Stimulated activated CD4-positive, alpha-beta T cell treated with anti-CD3 and anti-CD28 coated beads, Interleukin-4, amount 100 ng/mL, for 1 hour (primary cell): ENCODE measurements at places on chromosomes 13 and 19.

GRCh38 chr13:38850868-38851626, 139.6 kb downstream of the STOML3 start:
- no peak for DNase-seq

- DNase-seq = no peak
Measured at GRCh38 chr13:111914241-111915103, 152.5 kb upstream of the SOX1 start.

DNA sequence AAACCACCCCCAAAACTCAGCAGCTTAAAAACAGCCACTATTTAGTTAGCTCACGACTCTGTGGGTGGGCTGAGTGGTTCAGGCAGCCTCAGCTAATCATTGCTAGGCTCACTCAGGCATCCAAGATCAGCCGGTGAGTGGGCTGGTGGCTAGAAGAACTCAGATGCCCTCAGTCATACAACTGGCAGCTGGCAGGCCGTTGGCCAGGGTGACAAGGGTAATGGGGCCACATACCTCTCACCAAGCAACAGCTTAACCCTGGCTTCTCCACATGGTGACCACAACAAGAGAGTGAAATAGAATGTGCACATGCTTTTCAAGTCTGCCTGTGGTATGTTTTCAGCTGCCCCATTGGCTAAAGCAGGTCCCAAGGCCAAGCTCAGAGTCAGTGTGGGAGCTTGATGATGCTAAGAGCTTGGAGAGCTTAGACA, 435.4 kb upstream of the TSHZ3 start:
- no peak for DNase-seq

DNA sequence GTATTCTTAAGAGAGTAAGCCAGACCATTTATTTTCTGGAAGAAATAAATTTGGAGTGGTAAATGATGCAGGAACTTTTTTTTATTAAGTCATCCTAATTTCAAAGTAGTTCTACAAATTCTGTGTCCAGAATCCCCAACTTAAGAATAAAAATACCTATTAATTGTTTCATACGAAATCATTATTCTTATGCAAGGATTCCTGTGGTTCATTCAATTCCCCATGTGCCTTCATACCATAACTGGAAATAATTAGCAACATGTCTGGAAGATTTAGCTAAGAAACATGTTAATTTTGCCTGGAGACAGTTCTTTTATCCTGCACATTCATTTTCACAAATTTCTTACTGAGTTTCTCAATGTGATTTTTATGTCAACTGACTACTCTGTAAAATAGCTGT, 408.6 kb downstream of the PCDH9 start:
- DNase-seq = no peak

- peak; percentile 41 for DNase-seq
Measured at GRCh38 chr19:3343619-3344502, 22.5 kb upstream of the NFIC start.

- DNase-seq = no peak
Measured at GRCh38 chr13:78341032-78341431, 262.3 kb downstream of the POU4F1 start.

DNA sequence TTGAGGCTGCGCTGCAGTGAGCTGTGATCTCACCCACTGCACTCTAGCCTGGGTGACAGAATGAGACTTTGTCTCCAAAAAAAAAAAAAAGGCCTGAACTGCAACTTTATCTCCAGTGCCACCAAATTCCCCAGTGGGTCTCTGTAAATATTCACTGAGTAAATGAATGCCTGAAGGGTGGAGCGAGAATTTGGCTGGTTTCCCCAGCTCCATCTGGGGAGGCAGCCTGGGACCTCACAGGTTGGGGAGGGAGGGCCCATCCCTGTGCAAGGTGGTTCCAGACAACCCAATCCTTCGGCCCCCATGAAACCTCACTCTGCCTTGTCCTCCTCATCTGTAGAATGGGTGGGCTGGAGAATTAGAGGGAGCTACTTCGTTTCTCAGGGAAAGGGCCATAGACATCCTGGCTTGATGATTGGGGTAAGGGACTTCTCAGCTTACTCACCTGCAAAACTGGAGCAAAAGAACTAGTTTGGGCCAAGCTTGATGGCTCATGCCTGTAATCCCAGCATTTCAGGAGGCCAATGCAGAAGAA, 4.2 kb upstream of the PKN1 start:
- DNase-seq = no peak

DNA sequence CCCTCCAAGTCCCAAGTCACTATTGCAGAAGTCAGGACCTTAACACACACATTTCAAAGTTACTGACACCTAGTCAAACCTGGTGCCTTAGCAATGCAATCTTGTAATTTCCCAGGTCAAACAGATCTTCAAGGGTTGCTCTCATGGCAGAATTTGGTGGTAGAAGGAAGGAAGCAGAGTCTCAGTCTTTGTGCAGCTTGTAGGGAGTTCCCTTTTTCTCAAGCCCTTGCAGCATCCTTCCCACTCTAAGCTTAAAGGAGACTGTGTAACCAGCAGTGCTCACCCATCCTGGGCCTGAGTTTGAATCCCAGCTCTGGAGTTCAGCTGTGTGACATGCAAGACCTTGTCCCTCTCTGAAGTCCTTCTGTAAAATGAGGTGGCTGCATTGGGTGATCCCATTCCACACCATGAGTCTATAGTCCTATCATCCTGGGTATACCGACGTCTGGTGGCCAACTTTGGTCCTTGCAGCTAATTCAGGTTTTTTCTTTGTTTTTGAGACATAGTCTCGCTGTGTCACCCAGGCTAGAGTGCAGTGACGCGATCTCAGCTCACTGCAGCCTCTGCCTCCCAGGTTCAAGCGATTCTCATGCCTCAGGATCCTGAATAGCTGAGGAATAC, 9.8 kb downstream of the SIGLEC10 start:
- DNase-seq = peak; percentile 10

GRCh38 chr13:102877303-102877702, 31.5 kb downstream of the ERCC5 start:
- DNase-seq = no peak

DNA sequence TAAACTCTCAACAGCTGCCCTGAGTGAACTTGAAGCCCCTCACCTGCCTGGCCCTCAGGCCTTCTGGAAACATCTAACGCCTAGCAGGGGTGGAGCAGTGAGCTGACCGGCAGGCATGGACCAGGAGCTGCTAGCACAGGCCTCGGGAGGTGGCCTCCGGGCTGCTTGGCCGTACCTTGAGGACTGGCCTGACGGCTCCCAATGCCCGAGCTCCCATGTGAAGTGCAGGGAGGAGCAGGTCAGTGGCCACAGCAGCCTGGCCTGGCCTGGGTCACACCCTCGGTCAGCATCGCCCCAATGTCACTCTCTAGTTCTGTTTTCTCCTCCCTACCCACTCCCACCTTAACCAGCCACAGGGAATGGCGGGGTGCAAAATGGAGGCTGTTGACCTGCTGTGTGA, 19.0 kb downstream of the TSHZ3 start:
- DNase-seq = no peak

- no peak for DNase-seq
Measured at GRCh38 chr19:30336290-30336689, 35.9 kb upstream of the ZNF536 start.

GRCh38 chr19:55013596-55013995, 24.5 kb downstream of the GP6 start:
- no peak for DNase-seq

DNA sequence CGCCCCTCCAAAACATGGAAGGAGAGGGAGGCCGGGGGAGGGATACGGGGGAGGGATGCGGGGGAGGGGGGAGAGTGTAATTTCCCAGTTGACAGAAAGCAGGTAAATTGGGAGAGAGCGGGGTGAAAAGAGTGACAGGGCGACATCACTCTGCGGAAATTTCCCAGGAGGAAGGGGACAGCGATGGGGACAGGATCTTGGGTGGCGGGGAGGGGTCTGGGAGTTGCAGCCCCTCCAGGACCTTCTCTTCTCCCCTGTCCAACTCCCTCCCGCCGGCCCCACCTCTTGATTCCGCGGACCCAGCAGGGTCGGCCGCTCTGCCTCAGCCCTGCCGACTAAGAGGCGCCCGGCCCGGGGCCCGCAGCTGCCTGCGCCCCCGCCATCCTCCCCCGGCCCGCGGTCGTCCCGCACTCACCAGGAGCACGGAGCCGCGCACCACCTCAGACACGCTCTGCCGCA, 108.0 kb upstream of the DOCK9 start:
- no peak for DNase-seq

- no peak for DNase-seq
Measured at GRCh38 chr13:100800283-100800875, 125.8 kb upstream of the TMTC4 start.

GRCh38 chr13:41960637-41961465, at the start of gene VWA8:
VWA8 (minus strand) TSS chr13:41961109; CDS start chr13:41961015, 94 bp downstream.
- DNase-seq = peak; percentile 87

DNA sequence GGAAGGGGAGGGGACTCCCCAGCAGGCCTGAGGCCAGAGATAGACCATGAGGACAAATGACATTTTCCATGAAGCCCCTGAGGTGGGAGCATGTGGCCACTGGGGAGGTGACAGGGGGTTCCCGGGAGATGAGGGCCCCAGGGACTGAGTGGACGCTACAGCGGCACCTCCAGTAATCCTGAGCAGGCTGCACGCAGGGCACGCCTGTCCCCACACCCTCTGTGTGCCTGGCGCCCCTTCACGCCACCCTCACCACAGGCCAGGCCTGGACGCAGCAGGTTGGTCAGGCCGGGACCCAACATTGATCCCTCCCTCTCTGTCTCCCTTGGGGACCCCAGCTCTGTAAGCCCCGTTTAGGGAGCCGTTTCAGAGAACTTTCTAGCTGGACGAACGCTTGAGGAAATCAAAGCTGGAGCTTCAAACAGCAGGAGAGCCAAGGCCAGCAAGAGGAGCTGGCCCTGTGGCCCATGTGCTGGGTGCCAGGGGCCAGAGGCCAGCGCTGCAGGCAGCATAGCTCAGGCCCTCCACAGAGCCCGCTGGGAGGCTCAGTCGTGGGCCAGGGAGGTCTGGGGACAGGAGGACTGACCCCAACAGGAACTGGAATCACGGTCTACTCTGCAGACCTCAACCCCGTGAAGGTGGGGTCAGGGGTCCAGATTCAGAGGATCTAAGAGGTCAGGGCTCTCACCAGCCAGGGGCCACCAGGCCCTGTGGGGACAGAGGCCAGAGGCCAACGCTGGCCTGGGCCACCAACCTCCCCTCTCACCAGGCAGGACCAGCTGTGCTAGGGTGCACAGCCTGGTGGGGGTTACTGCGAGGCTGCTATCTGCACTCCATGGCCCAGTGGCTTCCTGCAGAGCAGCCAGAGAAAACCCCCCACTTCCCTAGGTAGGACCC, 14.6 kb downstream of the LSM4 start:
- DNase-seq = no peak

DNA sequence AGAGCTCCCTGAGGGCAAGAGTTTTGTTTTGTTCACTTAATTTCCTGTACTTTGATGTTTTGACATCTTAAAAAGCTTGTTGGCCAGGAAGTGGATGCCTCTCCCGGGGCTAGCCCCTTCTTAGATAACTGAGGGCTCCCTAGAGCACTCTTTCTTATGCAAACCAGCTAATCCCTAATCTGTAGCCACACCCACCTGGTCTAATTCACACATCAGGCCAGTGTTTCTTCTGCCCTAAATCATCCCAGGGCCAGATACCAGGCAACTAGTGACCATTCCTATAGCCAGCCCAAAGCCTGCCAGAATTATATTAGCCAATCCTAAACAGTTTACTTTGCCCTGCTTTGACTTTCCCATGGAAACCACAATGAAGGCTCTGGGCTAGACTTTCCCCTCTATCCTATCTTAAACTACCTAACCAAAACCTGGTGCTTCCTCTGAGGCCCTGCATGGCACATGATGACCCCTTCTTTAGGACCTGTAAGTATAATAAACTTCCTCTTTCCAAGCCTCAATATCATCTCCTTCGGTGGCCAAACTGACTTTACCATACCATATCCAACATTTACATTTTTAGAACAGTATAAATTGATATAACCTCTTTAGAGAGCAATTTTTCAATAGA, 24.8 kb downstream of the WBP4 start:
- DNase-seq = no peak

GRCh38 chr13:46496086-46496485, 56.9 kb upstream of the LRCH1 start:
- no peak for DNase-seq

GRCh38 chr13:112161521-112162301, 94.8 kb downstream of the SOX1 start:
- no peak for DNase-seq

- DNase-seq = peak; percentile 38
Measured at GRCh38 chr19:13012690-13013608, 17.7 kb downstream of the NFIX start.

DNA sequence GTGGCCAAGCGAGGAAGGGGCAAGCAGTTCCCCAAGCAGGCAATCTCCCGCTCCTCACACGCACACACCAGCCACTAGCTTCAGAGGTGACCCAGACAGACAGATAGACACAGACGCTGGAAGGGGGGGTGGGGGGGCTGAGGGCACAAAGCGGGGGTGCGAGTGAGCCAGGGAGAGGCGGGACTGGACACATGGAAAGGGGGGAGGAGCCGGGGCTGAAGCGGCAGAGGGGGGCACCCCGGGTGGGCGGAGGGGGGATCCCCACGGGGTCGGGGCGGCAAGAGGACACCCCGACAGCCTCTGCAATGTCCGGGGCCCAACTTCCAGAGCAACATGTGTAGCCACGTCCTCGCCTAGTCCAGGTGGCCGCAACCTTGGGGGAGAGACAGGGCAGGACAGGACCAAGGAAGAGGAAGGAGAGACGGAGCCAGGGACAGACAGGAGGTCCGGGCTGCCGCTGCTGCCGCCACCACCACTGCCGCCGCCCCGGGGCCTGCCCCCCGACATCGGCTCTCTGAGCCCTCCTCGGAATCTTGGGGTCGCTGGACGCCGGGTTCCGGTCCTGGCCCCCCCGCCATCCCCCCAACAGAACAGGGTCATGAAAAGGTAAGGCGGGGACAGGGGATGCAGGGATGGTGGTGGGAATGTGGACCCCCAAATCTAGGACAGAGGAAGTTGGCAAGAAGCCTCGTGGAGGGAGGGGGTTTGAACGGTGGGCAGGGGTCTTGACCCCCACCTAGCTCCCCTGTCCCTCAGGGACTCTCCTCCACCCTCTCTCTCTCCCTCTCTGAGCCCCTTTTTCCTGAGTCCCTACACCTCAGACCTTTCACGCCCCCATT, 1.1 kb downstream of the GRIN2D start:
- DNase-seq = no peak

DNA sequence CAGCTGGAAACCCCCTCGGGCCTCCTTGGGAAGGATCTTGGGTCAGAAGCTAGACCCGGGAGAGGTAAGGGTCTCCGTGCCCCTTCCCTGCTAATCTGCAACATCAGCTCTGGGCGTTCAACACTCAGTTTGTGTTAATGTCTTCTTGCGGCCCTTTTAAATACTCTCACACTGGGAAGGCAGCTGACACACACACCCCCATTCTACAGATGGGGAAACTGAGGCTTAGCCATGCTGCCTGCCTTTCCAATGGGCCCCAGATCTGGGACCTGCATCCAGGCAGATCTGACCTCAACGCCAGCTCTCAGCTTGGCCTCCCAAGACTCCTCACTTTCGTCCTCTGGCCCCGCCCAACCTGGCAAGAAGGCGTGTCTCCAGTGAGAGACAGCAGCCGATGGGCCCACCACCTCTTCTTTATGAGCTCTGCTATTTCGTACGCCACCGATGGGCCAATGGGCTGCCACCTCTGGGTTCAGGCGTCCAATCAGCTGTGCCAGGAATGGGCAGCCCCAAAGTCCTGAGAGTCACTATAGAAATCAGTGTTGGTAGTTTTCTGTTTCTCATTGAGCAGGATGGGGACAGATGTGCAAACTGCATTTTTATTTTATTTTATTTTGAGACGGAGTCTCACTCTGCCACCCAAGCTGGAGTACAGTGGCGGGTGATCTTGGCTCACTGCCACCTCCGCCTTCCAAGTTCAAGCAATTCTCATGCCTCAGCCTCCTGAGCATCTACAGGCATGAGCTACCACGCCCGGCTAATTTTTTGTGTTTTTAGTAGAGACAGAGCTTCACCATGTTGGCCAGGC, 43.8 kb downstream of the DNM2 start:
- DNase-seq = no peak

GRCh38 chr19:17817668-17818363, 3.5 kb downstream of the INSL3 start:
- no peak for DNase-seq
